Mesendoderm (in vitro differentiated cells): ENCODE measurements at places on chromosomes 16 and 17.
A peak's percentile ranks its signal among the peaks of the same experiment; 100 is the strongest.

DNA sequence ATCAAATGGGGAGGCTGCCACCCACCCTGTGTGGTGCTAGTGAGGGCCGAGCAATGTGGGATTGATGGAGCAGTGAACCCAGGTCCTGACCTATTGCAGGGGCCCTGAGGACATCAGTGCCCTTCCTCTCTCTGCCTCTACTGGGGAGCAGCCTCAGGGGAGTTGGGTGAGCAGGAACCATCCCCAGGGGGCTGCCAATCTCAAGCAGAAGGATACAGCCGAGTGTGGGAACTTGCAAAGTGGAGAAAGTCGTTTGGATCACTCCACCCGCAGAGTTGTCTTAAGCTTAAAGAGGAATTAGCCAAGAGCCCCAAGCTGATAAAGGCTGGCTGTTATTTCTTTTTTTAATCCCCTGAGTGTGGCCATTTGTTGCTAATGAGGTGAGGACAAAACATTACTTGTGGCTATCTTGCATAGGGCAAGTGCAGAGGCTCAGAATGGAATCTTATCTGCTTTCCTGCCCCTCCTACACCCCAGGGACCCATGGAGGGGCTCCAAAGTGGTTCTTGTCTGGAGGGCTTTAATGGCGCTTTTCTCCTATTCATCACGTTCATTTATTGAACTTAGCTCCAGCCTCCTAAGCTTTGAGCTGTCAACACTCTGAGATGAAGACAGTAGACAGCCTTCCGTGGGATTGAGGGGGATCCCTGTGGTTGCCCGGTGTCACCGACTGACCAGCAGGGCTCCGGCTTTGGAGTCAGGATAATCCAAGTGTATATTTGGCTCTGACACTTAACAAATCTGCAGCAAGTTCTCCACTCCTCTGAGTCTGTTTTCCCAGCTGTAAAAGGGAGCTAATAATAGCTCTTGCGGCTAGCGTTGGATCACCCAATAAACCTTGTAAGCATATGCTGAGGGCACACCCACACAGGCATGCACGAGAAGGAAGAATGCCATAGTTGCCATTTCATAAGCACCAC is 45.1 kb downstream of the MYH11 start:
- H3K36me3 ChIP-seq: no peaks in the 10 kb centered on the region
- peaks cover 5% of the 10 kb centered on the region for H3K4me1 ChIP-seq
- H3K27ac ChIP-seq: no peak overlapping the region
- no peak overlapping the region for H3K4me3 ChIP-seq
- H3K27me3 ChIP-seq: no peaks in the 10 kb centered on the region

DNA sequence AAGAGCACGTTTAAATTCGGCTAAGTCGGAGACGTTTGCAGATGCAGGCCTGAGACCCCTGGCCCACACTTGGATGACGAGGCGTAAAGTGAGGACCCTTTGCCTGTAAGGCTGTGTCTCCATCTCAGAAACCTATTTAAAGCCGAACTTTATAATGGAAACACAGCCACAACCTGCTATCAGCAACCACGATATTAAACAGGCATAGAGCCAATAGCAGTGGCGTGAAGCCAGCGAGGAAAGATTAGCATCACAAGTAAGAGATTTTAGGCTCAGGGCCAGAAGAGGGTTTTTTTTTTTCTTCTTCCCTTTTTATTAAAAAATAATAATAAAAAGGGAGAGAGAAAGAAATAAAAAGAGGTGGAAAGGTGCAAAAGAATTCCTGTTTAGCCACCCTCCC is 111.3 kb upstream of the NOL11 start:
- H3K4me3 ChIP-seq: no peak overlapping the region
- H3K27me3 ChIP-seq: no peaks in the 10 kb centered on the region
- no peaks in the 10 kb centered on the region for H3K4me1 ChIP-seq
- no peak overlapping the region for H3K27ac ChIP-seq

DNA sequence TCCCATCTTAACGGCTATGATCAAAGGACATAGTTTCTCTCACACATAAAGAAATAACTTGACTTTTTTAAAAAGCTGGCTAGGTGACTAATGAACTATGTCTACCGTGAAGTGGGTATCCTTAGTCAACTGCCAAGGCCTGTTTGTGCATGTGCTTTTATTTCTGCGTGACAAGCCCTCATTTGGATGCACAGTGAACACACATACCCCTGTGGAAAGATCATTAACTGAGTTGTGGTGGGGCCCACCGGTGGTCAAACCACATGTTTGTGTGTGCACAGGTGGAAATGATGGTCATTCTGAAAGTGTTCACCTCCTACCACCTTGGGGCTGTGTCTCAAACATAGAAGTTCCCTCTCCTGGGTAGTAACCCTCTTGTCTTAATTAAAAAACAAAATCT is 256.1 kb upstream of the SALL1 start:
- H3K4me3 ChIP-seq: no peak overlapping the region
- H3K4me1 ChIP-seq: peaks cover 4% of the 10 kb centered on the region
- H3K36me3 ChIP-seq: no peaks in the 10 kb centered on the region
- no peaks in the 10 kb centered on the region for H3K27me3 ChIP-seq
- no peak for DNase-seq

- DNase-seq: peak; percentile 51
- peaks cover 19% of the 10 kb centered on the region for H3K4me1 ChIP-seq
- no peak overlapping the region for H3K4me3 ChIP-seq
- H3K27me3 ChIP-seq: no peaks in the 10 kb centered on the region
- H3K36me3 ChIP-seq: no peaks in the 10 kb centered on the region
Measured at GRCh38 chr17:4858882-4859260, 25.7 kb downstream of the MINK1 start.

- no peak overlapping the region for H3K4me3 ChIP-seq
- no peak for DNase-seq
- H3K27ac ChIP-seq: no peak overlapping the region
- no peaks in the 10 kb centered on the region for H3K4me1 ChIP-seq
- no peaks in the 10 kb centered on the region for H3K36me3 ChIP-seq
Measured at GRCh38 chr16:55585631-55586030, 19.1 kb downstream of the CAPNS2 start.

DNA sequence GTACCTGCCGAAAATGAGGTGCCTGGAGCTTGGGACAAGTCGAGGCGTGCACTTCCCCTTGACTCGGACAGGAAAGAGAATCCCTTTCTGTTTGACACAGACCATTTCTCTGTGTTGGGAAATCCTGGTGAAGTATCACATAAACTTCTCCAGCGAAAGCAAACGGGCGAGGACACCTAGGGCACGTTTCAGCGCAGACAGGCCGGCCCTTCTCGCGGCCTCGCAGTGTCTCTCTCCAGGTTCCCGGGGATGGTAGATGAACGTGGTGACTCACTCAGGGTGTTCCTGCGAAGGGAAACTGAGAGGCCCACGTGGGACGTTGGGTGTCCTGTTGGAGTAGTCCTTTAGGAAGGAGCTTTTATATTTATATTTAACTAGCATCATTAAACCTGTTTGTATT is 36.3 kb upstream of the ZNF750 start:
- H3K36me3 ChIP-seq: no peaks in the 10 kb centered on the region
- H3K27me3 ChIP-seq: no peaks in the 10 kb centered on the region

DNA sequence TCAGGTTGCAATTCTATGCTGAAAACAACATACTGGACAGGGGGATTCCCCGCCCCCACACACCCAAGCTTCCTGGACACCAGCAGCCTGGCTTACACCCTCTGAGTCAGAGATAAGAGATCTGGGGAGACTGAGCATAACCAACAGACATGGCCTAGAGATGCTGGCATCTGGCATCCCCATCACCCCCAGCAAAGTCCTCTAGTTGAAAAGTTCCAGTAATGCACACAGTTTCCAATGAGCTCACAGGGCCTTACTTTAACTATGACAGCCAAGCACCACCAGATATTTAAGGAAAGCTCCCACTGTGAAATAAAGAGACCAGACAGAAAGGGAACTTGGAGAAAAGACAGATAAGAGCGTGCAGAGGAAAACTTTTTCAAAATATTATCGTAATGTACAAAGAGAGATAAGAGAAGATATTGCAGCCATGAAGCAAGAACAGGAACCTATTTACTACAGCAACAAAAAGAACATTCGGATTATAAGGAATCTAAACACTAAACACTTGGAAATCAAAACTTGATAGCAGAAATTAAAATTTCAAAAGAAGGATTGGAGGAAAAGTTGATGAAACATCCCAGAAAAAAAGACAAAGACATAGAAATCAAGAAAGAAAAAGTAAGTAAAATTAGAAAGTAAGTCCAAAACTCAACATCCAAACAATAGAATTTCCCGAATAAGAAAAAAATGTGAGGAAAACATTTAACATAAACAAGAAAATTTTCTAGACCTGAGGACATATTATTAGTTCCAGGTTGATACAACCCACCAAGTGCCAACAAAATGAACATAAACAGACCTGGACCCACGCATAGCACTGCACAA is 17.2 kb upstream of the ALOX15 start:
- no peaks in the 10 kb centered on the region for H3K4me1 ChIP-seq
- H3K27ac ChIP-seq: no peak overlapping the region
- H3K36me3 ChIP-seq: no peaks in the 10 kb centered on the region
- H3K4me3 ChIP-seq: no peak overlapping the region
- no peak for DNase-seq

GRCh38 chr17:27585153-27585681 is 45.8 kb upstream of the LGALS9 start:
- DNase-seq: no peak
- no peak overlapping the region for H3K27ac ChIP-seq
- H3K27me3 ChIP-seq: no peaks in the 10 kb centered on the region
- no peak overlapping the region for H3K4me3 ChIP-seq

- no peak overlapping the region for H3K4me3 ChIP-seq
- no peak for DNase-seq
- no peaks in the 10 kb centered on the region for H3K27me3 ChIP-seq
- no peaks in the 10 kb centered on the region for H3K36me3 ChIP-seq
Measured at GRCh38 chr17:2157675-2158395, 102.9 kb downstream of the HIC1 start.

DNA sequence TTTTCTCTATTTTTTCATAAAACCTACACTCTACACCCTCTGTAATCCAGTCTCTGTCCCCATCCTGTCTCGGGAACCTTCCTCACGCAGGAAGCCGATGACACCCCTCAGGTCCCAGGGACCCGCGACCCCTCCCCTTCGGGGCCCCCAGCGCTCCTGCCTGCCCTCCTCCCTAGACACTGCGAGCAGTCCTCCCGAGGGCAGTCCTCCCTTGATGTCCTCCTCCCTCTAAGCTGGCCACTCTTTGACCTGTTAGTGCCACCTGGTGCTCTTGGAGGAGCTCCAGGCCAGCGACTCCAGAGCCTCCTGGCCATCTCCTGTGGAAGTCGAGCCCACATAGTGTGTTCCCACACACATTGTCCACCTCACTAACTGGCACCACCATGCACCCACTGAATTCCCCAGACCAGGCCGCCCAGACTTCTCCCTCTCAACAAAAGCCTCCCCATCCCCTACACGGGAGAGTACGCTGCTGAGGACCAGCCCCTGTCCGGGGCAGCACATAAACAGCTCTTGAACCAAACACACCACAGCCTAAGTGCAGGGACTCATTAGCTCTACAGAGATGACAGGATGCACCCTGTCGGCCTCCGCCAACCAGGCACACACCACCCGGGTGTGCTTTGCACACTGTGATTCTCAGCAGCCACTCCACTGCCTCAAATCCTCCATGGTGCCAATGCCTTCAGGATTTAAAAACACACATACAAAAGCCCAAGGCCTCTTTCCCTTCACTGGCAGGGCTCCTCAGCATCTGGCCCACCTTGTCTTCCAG is 9.3 kb downstream of the OSBPL7 start:
- no peaks in the 10 kb centered on the region for H3K4me1 ChIP-seq
- H3K27ac ChIP-seq: no peak overlapping the region
- no peak overlapping the region for H3K4me3 ChIP-seq
- H3K36me3 ChIP-seq: no peaks in the 10 kb centered on the region
- DNase-seq: no peak
- no peaks in the 10 kb centered on the region for H3K27me3 ChIP-seq

DNA sequence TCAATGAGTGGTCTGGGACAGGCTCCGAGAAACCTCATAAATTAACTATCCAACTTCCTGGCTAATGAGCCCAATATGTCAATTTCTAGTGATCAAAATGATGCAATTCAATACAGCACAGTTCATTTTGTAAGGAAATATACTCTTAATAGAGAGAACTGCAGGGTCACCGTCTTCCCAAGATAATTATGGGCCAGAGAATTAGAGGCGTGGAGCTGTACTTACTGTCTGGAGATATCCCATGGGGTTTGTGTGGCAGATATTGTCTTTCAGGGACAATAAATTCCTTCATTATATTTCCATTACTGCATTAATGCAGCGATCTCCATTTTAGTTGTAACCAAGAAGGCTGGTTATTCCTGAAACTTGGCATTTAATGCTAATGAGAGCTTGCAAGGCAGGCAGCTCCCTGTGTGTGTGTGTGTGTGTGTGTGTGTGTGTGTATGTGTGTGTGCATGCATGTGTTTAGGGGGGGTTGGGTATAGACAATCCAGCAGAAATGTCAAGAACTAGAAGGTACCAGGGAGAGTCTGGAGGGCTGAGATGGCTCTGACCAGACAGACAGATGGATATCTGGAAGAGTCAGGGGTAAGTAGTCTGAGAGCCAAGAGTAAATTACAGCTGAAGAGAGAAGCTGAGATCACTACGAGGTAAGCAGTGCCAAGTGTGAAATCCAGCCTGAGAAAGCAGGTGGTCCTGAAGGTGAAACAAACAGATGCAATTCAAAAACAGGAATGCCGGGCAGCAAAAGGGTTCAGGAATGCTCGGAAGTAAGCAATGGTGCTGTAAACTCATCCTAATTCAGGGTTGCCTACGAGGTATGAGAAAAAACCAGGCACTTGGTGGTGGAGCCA is 393.0 kb downstream of the CA10 start:
- H3K27me3 ChIP-seq: no peaks in the 10 kb centered on the region
- no peak overlapping the region for H3K27ac ChIP-seq
- no peaks in the 10 kb centered on the region for H3K4me1 ChIP-seq

DNA sequence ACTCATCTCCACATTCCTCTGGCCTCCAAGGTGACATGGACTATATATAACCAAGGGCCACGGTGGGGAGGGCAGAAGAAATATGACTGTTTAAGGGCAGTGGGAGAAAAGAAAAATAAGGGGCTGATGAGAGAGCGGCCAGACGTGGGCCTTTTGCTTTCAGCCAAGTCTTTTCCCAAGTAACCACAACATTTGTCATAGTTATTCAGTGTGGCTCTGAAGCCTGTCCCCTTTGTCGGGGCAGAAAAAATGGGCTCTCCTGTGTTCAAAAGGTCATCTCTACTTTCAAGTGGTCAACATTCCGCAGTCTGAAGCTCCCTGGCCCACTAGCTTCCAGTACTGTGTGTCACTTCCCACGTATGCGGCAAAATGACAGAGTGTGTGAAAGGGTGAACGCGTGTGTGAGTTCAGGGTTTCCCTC is 245.4 kb downstream of the NTN1 start:
- no peaks in the 10 kb centered on the region for H3K36me3 ChIP-seq
- no peaks in the 10 kb centered on the region for H3K4me1 ChIP-seq
- no peak overlapping the region for H3K4me3 ChIP-seq
- DNase-seq: no peak

DNA sequence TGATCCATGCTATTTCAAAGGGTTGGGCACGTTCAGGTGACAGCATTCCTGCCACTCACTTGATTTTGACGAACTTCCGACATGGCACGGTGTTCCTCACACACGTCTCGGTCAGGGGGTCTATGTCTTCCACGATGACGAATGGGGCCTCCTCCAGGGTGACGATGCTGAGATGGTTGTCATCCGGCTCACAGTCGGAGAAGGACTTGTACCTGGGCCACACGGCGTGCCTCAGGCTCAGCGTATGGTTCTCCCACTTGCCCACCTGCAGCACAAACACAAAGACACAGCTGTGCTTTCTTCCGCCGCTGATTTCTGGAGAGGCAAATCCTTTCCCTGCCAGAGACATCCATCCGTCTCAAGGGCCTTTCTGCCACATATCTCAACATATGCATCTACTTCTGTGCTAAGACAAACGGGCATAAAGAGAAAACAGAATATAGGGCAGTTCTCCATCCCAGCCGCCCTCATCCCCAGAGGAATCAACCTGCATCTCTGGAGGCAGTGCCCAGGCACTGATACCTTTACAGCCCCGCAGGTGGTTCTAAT is 332.5 kb downstream of the GRIN2A start:
- H3K36me3 ChIP-seq: no peaks in the 10 kb centered on the region
- H3K27me3 ChIP-seq: no peaks in the 10 kb centered on the region
- H3K4me1 ChIP-seq: no peaks in the 10 kb centered on the region
- H3K27ac ChIP-seq: no peak overlapping the region
